ENCODE measurements at places on chromosomes 13 and 19.

GRCh38 chr13:84377106-84377505 lies 494.8 kb upstream of the SLITRK1 start:
- DNase-seq, result no peak

DNA sequence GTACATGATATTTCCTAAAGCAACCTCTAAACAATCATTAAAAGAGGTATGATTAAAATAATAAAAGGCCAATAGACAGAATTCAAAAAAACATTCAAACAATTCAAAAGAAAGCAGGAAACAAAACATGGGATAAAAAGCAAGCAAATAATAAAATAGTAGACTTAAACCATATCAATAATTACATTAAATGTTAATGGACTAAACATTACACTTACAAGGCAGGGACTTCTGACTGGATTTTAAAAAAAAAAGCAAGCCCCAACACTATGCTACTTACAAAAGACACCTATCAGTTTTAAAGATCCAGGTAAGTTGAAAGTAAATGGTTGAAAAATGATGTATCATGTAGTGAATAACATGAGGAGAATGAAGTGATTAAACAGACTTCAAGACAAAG lies 65.2 kb downstream of the KLF2 start:
- DNase-seq, result no peak

GRCh38 chr19:45100846-45101252 lies 7.9 kb downstream of the PPP1R37 start:
- no peak for DNase-seq

DNA sequence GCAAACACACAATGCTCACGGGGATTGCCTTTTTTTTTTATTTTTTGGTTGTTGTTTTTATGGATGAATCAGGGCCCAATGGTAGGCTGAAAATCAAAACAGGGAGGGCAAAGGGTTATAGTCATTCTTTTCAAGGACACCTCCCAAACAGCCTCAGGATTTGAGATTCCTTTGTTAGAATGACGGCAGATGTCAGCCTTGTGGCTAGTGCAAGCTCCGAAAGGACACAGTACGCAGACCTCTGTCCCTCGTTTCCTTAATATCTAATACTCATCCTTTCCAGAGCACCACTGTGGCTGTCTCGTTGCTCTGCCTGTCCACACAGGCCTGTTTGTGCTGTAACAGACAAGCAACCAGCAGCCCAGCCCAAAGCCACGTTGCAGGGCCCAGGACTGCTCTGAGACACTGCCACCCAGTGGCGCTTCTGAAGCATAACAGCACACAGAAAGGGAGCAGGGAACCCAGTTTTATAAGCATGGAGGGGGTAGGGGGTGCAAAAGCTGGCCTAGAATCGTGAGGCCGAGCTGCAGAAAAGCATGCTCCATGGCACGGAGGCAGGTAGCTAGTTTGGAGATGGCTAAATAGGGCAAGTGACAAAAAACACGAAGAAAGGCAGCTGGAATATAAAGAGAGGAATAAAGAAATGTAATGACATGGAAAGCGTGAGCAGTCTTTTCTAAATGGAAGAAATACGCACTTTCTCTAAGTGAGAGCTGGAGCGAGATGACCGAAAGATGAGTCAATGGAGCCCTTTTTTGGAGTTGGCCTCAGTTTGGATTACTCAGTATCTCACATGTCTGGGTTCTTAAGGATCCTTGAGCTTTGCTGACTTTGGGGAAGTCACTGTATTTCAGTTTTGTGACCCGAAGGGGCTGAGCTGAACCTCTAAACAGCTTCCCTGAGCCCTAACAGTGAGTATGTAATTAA lies 40.7 kb upstream of the MEDAG start:
- peak; percentile 45 for DNase-seq

GRCh38 chr13:72144636-72145035 lies 277.6 kb upstream of the DACH1 start:
- no peak for DNase-seq

DNA sequence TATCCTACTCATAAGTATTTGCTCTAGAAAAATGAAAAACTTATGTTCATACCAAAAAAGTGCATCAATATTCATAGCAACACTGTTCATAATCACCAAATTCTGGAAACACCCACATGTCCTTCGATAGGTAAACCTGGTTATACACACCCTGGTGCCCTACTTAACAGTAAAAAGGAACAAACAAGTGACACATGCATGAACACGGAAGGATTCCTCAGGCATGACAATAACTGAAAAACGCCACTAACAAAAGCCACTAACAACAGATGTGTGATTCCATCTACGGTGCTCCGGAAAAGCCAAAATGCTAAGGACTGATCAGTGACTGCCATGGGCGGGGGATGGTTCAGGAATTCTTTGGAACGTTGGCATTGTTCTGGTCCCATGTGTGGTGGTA lies 65.5 kb downstream of the STK24 start:
- no peak for DNase-seq

GRCh38 chr13:30863796-30864195 lies 42.3 kb upstream of the MEDAG start:
- no peak for DNase-seq

DNA sequence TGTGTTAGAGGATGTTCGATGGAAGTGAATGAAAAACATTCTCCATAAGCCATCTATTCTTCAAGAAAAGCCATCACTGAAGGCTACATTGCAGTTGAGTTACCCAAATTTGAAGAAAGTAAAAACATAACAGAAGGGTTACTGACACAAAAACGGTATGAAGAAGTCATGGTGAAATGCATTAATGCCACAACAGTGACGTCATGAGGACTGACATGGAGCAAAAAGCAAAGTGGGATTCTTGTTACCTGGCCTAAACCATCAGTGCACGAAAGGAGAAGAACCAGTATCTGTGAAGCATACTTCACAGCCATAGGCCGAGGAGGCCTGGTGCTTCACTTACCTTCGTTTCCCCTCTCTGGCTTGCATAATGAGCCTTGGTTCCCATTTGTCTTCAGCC lies 58.7 kb downstream of the LRRC63 start:
- no peak for DNase-seq

- DNase-seq, result no peak
Observed at GRCh38 chr19:23799321-23799720, 40.6 kb upstream of the ZNF681 start.

DNA sequence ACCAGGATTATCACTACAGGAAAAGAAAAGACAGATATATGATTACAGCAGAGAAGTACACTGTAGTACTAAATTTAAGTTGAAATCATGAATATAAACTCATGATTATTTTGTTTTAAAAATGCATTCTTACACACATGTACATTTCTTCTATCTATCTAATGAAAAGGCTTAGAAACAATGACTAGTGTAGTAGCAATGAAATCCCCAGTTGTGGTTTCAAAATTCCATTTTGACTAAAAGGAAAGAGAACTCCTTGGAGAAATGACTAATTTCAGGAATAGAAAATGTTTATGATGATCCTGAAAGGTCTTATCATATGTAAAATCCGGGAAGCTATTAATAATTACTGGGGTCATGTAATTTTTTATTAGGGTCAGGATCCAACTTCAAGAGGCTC lies 195.0 kb upstream of the STARD13 start:
- DNase-seq, result no peak

- DNase-seq, result no peak
Observed at GRCh38 chr13:71448080-71448630, 418.8 kb downstream of the DACH1 start.

GRCh38 chr13:77980592-77980991 lies 62.0 kb upstream of the EDNRB start:
- no peak for DNase-seq

DNA sequence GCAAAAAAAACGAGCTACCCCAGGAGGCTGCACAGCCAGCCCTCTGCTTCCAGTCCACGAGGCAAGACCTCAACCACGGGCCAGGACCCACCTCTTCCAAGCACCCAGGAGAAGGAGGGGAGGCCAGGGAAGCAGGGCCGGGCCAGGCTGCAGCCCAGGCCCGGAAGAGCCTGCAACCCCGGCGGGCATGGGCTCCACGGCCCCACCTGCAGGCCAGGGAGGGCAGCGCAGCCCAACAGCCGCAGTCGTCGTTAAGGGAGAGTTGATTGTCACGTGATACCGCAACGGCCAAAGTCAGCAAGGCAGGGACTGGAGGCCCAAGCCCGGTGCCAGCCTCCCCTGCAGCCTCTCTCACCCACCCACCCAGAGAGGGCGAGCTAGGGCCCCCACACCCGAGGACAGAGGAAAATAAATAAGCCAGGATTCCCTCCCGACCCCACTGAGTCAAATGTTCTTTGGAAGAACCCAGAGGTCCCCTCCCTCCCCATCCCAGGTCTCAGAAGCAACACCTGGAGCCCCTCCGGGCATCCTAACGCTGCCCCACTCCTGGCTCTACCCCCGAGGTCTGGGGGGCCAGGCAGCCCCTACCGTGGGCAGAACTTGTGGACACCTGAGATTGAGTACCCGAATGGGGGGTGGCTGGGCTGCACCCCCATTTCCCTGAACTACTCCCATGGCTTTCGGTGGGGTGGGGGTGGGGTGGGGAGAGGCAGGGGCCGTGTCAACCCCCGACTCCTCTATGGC lies 5.2 kb upstream of the REXO1 start:
- peak; percentile 32 for DNase-seq

GRCh38 chr19:4399812-4400134 lies 574 bp downstream of the SH3GL1 start:
- no peak for DNase-seq

DNA sequence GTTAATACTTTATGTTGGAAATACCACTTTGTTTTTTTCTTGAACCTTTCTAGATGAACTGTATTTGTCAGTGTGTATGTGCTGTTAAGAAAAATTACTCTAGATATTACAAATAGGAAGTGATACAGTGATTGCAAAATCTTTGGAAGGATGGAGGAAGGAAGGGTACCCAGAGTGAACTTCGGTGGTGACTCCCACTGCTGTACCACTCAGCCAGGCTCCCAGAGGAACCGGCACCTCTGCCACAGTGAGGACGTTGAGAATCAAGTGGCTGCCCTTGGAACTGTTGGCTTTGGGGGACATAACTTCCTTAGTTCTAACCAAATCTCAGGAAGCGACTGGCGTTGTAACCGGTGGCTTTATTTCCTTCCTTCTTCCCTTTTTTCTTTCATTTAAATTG lies 184.7 kb downstream of the PCCA start:
- DNase-seq, result no peak

DNA sequence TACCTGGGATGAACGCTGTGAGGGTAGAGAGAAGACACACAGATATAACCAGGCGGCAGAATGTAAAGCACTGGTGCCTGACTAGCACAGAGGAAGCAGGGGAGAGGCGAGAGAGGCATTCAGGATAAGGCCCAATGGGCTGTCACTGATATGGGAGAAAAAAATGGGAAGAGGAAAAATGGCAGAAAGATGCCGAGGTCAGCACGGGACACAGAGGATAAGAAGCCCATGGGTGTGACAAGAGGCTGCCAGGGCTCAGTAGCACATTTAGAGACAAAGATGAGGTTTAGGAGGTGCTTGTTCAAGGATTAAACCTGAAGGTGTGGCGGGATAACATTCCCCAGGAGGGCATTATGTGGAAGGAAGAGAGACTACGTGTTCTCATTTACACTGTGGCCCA lies 5.6 kb downstream of the SMG9 start:
- no peak for DNase-seq

GRCh38 chr13:99044764-99045163 lies 66.9 kb upstream of the DOCK9 start:
- DNase-seq, result no peak

- DNase-seq, result no peak
Observed at GRCh38 chr19:8239528-8240273, 30.5 kb downstream of the CERS4 start.

DNA sequence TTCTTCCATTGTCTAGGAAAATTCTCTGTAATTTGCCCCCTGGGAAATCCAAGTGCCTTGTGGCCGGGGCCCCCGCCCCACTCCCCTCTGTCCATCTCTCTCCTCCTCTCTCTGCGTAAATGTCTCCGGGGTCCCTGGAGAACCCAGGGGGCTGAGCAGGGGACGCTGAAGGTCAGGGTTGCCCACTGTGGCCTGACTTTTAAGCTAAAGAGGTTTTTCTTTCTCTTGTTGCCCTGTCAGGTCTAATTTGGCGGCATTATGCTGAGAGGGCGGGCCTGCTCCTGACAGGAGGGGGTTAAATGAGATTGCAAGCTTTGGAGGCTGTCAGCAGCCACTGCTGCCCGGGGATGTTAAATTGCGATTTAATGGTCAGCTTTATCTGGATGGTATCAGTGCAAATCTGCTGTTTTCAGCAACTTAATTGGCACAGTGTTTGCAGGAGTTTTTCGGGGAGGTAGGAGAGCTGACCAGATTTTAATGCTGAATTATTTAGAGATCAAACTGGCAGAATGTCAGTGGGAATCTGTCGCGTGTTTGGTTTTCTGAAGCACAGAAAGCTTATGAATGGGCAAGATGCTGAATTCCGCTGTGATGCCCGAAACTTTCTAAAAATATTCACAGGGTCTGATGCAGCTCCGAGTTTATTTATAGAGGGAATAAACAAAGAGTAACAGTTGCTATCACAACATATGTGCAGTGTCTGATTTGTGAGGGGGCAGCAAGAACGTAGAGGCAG lies 93.2 kb upstream of the SOX1 start:
- no peak for DNase-seq

- DNase-seq, result no peak
Observed at GRCh38 chr13:22960827-22961226, 220.0 kb upstream of the SGCG start.

GRCh38 chr19:443005-443404 lies 17.8 kb downstream of the SHC2 start:
- DNase-seq, result no peak

- no peak for DNase-seq
Observed at GRCh38 chr13:31018511-31018910, 86.1 kb downstream of the TEX26 start.

Data from DMS 273 treated with DMSO at 0.1 percent for 48 hours (cell line).